Stimulated activated CD4-positive, alpha-beta T cell treated with anti-CD3 and anti-CD28 coated beads, Interleukin-1b, Interleukin-23, amount 100 ng/mL, for 48 hours (primary cell): ENCODE measurements at places on chromosomes 7 and 10.

DNA sequence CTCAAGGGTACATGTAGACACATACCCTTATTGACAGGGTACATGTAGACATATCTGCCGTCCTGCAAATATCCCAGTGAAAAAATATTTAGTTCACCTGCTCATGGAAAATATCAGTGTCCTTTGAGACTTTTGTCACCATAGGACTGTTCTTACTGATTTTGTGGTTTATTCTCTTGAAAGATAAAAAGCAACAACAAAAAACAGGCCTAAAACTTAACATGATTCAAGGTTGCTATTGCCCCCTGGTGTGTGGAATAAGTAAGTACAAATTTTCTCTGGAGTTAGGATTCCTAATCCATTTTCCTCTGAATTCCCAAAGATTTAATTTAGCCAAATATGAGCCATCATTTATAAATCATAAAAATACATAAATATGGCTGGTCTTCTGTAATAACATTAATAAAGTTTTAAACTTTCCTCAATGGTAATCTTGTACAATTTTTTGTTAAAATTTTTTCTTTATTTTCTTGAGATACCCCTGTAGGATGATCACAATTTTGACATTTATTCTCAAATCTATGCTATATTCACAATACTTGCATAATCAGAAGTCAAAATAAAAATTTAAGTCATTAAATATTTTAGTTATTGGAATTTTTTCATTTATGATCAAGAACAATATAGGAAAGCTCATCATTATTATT, 741.4 kb upstream of the POT1 start:
- no peak for DNase-seq

DNA sequence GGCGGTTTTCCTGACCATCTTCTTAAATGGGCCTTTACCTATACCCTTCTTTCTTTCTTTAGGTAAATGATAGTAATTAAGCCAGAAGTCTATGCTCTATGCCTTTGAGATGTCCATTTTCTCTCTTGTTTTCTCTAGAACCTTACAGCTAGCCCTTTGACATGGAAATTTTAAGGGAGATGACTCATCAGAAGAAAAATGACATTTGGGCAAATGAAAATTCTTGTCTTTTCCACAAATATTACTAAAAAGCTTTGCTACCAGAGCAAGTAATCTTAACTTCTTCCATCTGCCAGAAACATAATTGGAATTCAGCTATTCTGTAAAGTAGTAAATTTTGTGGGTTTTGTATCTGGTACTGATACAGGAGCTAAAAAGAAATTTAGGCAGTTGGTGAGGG, 59.5 kb downstream of the CCDC3 start:
- no peak for DNase-seq

DNA sequence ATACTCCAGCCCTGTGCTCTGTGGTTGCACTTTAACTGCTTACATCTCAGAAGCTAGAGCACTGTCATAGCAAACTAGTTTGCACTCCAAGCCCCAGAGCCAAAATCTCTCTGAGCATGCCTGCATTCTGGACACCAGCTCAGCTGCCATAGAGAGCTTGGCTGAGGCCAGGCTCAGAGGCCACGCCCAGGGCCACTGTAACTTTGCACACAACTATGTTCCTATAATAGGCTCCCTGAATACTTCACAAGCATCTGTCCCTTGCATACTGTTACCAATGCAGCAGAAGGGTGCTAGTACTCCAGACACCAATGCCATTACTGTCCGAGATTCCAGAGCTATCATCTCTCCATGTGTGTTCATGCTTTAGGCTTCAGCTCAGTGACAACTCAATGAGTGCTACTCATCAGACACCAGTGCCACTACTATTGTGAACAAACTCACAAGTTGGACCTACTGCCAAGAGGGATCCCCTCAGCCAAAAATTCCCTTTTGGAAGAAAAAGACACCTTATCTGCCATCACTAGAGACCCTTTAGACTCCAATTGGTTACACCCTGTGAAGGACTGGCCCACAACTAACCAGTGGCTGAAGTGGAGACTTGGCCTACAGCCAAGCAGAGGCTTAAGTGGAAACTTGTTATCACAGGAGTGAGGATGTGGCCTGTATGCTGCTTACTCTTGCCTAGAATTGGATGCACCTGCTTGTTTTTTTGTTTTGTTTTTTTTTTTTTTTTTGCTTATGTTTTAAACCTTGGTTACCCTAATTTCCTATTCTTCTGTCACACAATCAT, 211.6 kb upstream of the MAGI2 start:
- no peak for DNase-seq

DNA sequence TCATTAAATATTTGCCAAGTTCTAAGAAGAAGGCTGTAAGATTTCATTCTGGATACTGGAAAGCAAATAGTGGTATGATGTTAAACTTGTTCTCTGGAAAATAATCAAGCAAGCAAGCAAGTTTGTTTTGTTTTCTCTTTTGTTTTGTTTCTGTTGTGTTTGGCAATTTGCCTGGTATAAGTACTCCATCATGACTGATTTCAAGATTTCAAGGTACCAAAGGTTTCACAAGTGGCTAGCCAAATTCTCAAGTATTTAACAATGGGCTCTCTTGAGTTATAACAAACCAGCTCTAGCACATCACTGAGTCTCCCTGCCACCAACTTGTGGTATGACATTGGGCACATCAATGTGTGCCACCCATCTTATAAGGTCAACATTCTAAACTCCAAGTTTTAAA, 151.7 kb upstream of the IGFBP3 start:
- DNase-seq: no peak

GRCh38 chr7:94907026-94907810, at the start of gene PPP1R9A:
Gene PPP1R9A (plus strand): TSS chr7:94907594. CDS start chr7:94910114, 2,520 bp downstream.
- no peak for DNase-seq

- no peak for DNase-seq
Measured at GRCh38 chr10:62422068-62422590, 48.0 kb downstream of the ZNF365 start.

GRCh38 chr7:266851-267840, 22.8 kb upstream of the FOXL3 start:
- DNase-seq: no peak

- no peak for DNase-seq
Measured at GRCh38 chr10:71132321-71132810, 80.0 kb upstream of the UNC5B start.

DNA sequence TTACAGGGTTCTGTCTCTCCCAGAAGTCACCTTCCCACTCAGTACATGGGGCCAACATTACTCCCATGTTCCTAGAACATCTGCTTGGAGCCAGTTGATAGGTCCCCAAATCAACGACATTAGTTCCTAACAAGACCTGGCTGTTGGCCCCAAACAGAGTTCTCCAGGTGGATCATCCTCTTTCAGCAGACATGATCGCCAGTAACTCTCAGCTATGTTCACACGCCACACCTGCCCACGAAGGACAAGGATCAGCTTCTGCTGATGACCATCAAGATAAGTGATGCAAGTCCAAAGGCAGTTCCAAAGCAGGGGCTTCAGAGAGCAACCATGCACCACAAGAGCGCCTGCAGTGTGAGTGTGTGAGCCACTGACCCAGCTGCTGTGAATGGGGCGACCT, 11.0 kb downstream of the ZNF777 start:
- no peak for DNase-seq

- DNase-seq: no peak
Measured at GRCh38 chr7:69880840-69881239, 282.6 kb downstream of the AUTS2 start.

DNA sequence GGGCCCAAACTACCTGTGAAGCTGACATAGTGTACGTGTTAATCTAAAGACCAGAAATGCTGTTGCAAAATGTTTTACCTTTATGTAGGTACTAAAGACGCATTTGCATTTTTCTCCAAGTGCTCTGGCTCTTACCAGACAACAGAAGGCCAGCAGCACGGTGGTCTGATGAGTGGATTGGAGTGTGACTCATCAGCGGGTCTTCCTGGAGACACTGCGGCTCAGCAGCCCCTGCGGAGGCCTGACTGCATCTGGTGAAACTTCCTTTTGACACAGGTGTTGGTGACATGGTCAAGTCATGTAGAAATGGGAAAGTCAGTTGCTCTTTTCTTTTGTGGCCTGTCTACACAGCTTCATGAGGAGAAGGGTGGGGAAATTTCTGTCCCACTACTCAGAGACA, 723.6 kb downstream of the INHBA start:
- DNase-seq: no peak

GRCh38 chr7:111437736-111438135, 124.6 kb downstream of the IMMP2L start:
- DNase-seq: no peak

DNA sequence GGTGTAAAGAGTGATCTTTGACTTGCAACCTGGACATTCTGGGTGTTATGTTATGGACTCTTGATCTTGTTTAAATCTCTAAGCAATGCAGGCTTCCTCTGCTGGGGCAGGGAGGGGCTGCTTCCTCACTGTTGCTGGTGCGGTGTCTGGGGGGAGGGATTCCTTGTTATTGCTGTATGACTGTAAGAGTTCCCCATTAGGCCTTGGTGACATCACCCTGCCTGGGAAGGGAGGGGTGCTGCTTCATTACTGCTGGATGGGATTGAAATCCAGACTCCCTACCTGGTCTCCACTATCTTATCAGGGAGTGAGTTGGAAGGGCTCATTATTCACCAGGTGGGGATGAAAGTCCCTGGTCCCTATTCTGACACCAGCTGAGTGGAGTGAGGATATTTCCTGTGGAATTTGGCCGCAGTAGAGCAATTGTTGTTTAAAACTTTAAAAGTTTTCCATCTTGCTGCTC, 8.8 kb downstream of the OGDH start:
- DNase-seq: no peak

DNA sequence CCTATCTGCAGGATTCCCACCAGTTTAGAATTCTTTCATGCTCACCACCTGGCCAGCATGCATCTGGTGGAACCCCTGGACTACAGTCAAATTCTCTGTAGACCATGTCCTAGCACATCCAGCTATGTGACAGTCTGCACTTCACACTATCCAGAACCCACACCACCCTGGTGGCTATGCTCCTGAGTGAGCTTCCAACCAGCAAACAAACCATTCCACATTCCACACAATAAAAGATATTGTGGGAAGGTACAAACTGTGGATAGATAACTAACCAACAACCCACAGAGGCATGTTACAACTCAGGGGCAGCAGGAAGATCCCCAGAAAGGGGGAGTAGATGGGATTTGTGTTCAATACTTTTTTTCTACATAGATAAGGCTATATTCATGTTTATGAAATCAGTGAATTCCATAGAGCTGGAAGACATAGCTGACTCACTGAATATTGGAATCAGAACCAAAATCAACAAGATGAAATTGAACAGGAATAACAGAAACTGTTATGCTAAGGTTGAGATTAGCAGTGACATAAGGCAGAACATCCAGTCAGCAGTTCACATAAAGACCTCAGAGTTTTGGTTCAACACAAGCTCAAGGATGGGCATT, 72.5 kb downstream of the LRRC17 start:
- no peak for DNase-seq

- DNase-seq: peak; percentile 66
Measured at GRCh38 chr7:105656922-105657521, 75.7 kb upstream of the EFCAB10 start.

DNA sequence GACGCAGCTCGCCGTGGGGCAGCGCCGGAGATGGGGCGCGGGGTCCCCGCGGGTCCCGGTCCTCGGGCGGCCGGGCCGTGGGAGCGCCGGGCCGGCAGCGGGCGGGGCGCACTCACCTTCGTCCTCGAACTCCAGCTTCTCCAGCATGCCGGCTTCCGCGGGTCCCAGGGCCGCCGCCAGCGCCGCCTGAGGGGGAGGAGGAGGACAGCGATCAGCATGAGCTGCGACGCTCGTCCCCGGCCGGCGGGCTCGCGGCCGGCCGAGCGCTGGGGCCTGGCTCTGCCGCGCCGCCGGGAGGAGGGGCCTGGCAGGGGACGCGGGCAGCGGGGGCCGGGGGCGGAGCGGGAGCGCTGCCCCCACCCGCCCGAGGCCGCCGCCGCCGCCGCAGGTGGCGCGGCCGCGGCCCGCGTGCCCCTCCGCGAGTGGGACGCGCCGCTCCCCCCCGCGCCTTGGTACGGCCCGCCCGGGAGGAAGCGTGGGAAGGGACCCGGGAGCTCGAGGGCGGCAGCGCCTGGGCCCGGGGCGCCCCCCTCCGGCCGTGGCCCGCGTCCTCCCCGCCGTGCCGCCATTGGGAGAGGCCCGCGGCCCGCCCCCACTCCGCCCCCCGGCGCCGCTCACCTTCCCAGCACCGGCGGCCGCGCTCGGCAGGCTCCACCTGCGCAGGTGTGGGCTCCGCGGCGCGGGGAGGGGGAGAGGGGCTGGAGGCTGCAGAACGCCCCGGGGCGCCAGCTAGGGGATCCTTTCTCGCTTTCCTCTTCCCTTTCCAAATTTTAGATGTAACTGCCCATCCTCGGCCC, 112.5 kb upstream of the RHEB start:
- DNase-seq: peak; percentile 84

DNA sequence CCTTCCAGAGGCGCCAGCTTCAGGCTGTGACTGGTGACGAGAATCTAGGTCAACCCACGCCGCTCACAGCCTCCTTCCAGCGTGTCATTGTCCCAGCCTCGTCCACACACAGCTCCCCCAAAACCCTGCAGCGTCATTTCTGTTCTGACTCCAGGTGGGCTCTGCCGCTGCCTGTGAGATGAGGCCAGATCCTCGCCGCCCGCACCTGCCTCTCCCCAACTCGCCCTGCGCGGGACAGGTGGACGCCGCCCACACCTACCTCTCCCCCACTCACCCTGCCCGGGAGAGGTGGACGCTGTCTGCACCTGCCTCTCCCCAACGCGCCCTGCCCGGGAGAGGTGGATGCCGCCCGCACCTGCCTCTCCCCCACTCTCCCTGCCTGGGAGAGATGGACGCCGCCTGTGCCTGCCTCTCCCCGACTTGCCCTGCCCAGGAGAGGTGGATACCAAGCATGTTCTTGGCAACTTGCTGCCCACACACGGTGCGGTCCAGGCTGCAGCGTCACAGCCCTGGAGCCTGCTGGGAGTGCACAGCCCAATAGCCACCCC, 32.0 kb upstream of the CFAP46 start:
- no peak for DNase-seq

GRCh38 chr7:32957326-32958045, at the start of gene FKBP9:
Gene FKBP9 (plus strand): TSS chr7:32957440. CDS start chr7:32957574, 134 bp downstream.
- DNase-seq: peak; percentile 5

GRCh38 chr7:119281181-119281846, 991.7 kb upstream of the KCND2 start:
- DNase-seq: no peak

DNA sequence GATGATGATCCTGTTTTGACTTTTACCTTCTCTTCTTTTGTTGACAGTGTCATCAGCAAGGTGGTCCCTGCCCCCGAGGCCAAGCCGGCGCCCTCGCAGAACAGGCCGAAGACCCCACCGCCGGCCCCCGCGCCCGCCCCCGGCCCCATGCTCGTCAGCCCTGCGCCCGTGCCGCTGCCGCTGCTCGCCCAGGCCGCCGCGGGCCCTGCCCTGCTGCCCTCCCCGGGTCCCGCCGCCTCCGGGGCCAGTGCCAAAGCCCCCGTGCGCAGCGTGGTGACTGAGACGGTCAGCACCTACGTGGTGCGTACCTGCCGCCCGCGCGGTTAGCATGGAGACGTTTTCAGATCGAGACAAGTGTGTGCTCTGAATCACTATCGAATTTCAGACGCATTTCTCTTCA, 45.5 kb upstream of the GATA3 start:
- no peak for DNase-seq
